Gastroesophageal sphincter (tissue), 4 donors: ENCODE measurements at places on chromosomes 16 and 17. TPM values are rescaled to one million over a fixed set of nuclear protein-coding genes. Genes with fewer than 3 reads are reported as not detected.

The KPNA2 gene
- 15.7 TPM for total RNA-seq

The TP53TG3B gene
- total RNA-seq: not detected

The TEFM gene
- total RNA-seq: 6.1 TPM

The MMP28 gene
- 79.7 TPM for total RNA-seq

The ITGA2B gene
- 0.45 TPM for total RNA-seq

The SLC13A5 gene
- total RNA-seq: 0.39 TPM

The HOXB4 gene
- 3.0 TPM for total RNA-seq

The B4GALNT2 gene
- not detected for total RNA-seq

The SLC2A4 gene
- 185 TPM for total RNA-seq

The ZNF469 gene
- total RNA-seq: 0.96 TPM

GRCh38 chr17:8273884-8274444, 14.5 kb upstream of the RANGRF start:
- ATAC-seq: no peak

DNA sequence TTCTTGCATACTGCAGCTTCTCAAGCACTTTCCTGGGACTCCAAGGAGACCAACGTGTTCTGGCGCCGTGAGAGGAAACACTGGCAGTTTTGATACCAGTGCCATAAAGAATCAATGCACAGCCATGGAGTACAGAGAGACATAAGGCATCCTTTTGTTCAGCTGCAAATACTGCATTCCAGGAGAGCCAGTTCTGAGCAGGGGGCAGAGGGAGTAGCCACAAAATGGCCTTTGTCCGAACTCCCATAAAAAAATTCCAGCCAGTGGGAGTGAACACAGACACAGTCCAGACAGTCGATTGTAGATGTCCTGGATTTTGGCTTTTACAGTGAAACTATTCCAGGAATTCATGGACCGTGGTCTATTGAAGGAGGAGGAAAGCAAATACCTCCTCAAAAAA, 36.2 kb upstream of the TEKT3 start:
- no peak for ATAC-seq

DNA sequence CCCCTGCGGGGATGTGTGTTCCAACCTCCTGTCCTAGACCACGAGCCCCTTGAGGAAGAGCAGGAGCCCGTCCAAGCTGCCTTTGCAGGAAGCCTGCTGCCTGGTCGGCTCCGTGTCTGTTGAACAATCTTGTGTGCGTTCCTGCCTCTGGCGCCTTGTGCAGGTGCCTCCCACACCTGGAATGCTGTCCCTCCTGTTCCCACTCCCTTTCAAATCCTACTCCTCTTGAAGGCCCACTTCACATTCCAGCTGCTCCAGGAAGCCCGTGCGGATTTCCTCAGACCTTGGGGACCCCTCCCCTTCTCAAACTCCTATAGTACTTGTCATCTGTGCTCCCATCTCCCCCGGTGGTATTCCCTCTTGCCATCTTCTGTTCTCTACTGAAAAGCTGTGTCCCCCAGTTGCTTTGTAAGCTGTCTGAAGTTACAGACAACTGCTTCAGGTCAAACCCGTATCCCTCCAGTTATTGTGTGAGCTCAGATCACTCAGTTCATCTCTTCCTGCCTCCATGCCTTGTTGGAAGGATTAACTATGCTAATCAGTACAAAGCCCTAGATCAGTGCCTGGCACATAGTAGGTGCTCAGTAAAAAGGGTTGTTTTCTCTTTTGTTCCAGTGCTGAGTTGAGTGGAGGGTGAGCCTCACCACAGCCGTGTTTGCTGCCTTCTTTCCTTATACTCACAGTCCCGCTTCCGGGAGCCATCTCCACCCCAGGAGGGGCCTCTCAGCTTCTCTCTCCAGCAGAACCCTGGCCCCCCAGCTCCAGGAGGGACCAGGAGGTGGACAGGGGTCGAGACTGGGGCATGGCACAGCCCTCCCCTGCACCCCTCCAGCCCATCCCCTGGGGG, 241.8 kb upstream of the CIBAR2 start:
- no peak for ATAC-seq

DNA sequence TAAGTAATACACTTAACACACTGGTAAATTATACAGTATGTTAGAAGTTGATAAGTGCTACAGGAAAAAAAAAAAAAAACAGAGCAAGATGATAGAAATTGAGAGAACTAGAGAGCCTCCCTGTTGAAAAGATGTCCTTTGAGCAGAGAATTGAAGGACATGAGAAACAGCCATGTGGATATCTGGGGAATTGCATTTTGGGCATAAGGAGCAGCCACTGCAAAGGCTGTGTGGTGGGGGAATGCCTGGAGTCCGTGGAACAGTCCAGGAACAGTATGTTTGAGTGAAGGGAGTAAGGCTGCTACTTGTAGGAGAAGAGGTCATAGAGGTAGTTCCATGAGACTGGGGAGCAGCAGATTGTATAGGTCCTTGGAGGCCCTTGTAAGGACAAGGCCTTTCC, 178.4 kb downstream of the FTO start:
- ATAC-seq: no peak

DNA sequence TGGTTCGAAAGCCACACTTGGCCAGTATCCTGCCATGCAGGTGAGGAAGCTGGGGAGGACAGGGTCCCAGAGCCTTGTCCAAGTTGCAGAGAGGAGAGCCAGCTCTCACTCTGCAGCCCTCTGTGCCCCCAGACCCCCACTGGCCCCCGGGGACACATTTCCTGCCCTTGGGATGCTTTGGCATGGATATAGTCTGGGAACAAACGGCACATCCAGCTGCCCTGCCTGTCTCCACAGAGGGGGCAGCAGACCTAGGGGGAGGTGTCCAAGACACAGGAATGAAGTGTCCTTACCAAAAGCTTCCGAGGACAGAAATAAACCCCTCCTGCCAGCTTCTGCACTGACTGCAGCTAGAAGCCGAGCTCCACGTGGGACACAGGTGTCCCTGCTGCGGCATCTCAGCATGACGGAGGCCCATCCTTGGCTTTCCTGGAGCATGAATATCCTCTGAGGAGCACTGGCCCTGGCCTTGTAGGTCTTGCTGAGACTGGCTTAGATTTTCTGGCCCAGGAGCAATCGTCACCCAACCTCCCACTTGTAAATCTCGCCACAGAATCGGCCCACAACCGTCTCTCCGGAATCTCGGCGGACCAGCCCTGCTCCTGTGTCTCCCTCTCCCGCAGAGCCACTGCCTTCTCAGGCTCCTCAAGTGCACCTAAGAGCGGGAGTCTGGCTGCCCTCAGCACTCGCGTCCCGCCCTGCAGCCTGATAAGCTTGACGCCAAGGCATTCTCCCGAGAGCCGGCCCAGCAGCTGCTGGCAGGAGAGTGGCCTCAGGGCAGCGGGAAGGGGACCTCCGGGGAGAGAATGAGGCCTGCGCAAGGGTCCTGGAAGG, 1.1 kb upstream of the CAPN15 start:
- ATAC-seq: peak; percentile 14

GRCh38 chr17:67818110-67819002, 6.9 kb upstream of the BPTF start:
- ATAC-seq: no peak

DNA sequence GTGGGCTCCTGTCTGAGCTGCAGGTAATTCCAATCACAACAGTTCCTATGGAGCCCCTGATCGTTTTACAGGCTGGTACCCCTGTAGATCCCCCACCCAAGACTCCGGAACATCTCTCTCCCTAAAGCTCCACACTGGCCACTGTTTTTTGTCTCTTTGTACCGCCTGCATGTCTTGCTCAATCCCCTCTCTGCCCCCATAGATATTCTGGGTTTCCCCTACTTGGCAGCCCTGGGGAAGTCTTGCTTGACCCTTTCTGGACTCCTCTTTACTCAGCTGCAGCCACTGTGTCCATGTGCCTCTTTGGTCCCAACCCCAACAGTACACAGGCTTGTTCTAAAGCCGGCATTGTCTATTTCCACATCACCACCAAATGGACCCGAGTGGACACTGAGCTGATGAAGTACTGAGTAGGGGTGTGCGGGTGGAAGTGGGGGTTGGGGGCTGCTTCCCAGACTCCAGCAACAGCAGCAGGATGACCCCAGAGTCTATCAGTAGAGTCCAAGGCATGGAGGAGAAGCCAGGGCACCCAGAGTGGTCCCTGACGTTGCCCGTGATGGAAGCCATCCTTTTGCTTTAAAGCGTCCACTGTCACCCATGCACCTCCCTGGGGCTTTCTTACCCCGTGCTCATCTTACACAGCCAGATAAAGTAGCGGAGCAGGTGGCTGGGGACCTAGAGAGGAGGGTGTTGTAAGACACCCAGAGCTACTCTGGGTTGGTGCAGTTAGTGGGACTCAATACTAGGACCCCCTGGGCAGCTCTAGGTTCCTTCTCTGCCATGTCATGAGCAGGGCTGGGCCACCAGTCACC, 6.4 kb downstream of the CD300LB start:
- no peak for ATAC-seq

- ATAC-seq: no peak
Measured at GRCh38 chr16:58654560-58655214, 25.1 kb upstream of the CNOT1 start.

GRCh38 chr17:79202480-79202879, 127.9 kb downstream of the ENGASE start:
- ATAC-seq: no peak

- no peak for ATAC-seq
Measured at GRCh38 chr17:17888821-17889220, 52.0 kb upstream of the SREBF1 start.

- no peak for ATAC-seq
Measured at GRCh38 chr16:27539636-27540035, 10.1 kb downstream of the GTF3C1 start.

GRCh38 chr17:59067756-59068155, 38.9 kb downstream of the TRIM37 start:
- ATAC-seq: no peak

GRCh38 chr16:81179219-81179618, 59.3 kb upstream of the BCO1 start:
- ATAC-seq: no peak

DNA sequence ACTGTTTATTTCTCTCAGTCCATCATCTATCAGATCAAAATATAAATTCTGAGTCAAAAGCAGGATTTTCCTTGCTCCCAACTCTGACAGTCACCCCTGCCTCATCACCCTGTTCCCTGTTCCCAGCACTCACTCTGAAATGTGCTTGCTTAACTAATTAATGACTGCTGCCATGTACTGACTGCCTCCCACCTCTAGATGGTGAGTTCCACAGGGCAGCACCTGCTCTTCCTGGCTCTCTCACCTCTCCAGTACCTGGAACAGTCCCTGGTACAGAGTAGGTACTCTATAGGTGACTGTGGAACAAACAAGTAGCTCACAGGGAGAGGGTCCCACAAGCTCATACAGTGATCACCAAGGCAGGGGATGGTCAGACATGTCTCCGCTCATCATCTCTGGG, 114.3 kb upstream of the C16orf82 start:
- no peak for ATAC-seq

- ATAC-seq: no peak
Measured at GRCh38 chr17:1742371-1743087, at the start of gene SERPINF2. TSS of gene SERPINF2 (plus strand) at chr17:1742871. CDS start at chr17:1744996, 2,125 bp downstream.

- peak; percentile 92 for ATAC-seq
Measured at GRCh38 chr16:69565671-69566239, at the start of gene NFAT5. TSS of gene NFAT5 (plus strand) at chr16:69565966. CDS start at chr16:69566302, 336 bp downstream.

GRCh38 chr17:37438141-37438540, 31.5 kb downstream of the TADA2A start:
- ATAC-seq: no peak

GRCh38 chr17:81416612-81417011, 21.4 kb downstream of the BAHCC1 start:
- ATAC-seq: no peak

DNA sequence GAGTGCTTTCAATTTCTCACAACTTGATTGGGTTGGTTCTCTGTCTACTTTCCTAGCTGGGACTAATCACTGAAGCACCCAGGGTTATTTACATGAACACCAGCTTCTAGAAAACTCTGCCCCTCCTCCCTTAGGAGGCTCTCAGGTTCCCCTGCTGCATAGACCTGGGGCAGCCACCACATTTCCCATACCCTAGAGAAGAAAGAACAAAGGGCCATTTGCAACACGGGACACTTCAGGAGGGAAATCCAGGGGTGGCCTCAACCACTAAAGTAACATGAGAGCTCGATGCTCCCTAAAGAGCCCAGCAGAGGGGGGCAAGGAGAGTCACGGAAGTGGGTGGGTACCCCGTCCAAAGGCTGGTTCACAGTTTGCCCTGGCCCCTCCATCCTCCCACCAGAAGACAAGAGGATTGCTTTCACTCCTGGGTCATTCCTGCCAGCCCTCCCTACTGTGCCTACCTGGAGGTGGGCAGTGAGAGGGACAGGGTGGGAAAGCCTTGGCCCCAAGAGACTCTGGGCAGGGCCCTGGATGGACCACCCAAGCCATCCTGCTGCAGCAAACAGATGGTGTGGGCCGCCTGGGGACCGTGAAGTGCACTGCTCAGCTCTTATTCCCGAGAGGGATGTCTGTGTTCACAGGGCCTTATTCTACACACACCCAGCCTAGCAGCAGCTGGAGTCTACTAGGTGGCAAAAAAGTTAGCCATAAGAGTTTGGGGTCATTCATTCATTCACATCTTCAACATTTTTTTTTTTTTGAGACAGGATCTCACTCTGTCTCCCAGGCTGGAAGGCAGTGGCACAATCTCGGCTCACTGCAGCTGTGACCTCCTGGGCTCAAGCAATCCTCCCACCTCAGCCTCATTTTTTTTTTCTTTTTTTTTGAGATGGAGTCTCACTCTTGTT, 392.1 kb downstream of the SOX9 start:
- ATAC-seq: no peak

GRCh38 chr17:39820541-39820940, 43.6 kb downstream of the IKZF3 start:
- ATAC-seq: no peak

DNA sequence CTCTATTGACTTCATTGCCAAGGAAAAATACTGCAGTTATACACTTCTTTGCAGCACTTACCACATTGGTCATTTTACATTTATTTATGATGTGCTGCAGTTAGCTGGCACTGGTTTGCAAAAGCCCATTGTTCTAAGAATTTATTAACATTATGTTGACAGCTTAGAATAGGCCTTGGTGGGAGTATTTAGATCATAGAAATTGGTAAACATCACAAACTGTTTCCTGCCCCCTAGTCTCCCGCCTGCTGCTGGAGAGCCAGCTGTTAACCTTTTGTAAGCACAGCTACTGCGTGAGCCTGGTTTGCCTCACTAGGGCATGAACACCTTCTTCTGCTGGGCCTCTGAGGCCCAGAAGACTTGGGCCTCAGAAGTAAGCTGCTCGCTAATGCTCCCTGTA, 651.4 kb upstream of the GOT2 start:
- ATAC-seq: no peak

GRCh38 chr16:11252482-11252931, 3.5 kb downstream of the SOCS1 start:
- ATAC-seq: no peak

DNA sequence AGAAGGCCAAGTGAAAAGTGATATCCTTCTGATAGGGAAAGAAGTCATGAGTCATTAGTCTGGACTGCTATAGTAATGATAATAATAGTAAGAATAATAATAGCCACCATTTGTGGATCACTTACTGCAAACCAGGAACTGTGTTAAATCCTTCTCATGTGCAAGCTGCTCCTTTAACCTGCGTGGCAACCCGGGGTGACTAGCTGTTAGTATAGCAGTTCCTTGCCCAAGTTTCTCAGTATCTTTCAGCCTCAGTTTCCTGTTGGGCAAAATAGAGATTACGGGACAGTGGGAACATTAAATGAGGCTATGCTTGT, 129.5 kb downstream of the CDH13 start:
- ATAC-seq: no peak
